ENCODE measurements at places on chromosomes 4 and X.

- DNase-seq = no peak
Measured at GRCh38 chr4:8250227-8250626, 19.3 kb upstream of the HTRA3 start.

DNA sequence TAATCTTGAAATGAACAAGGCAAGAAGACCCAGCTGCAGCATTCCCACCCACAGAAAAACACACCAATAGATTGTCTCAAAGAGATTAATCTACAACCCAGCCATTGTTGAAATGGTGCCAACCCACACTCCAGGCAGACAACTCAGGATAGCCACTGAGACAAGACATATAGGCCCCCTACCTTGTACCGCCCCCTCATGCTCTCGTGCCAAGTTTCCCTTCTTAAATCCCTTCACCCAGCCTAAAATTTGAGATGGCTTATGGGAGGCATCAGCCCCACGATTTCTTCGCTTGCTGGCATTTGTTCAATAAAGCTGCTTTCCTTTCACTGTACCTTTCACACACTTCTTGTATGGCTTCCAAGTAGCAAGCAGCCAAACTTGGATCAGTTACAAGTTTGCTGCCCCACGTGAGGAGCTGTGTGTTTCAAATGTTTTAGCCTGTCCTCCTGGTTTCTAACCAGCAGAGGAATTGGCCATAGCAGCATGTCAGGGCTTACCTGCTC, 1754.1 kb downstream of the C4orf33 start:
- DNase-seq = peak; percentile 70

GRCh38 chrX:73581002-73581628, 18.1 kb downstream of the CHIC1 start:
- DNase-seq = no peak

DNA sequence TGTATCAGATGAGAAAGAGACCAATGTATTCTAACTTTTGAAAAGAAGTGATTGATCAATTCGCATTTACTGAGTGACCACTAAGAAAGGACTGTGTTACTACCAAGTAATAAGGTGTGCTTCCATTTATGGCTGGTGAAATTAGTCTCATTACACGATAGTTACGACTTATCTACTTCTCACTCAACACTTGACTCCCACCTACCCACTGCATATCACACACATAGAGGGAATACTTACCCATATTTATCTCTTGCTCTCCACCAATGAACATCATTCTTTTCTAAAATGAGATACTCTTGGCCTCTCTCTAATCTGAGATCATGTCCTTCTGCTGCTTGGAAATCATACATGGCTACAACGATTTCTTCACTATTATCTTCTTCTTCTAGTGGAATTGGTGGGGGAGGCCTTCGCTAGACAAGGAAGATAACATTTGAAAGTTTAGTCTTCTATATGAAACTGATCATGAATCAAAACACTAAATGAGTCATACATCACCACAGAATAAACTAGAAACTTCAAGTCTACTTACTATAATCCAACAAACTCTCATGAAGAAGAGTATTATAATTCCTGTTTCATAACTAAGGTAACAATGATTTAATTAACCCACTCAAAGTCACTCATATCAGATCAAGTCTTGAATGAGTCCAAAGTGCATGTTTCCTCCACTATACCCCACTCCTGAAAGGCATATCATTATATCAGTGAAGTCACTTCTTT, 33.7 kb upstream of the TXK start:
- DNase-seq = no peak

- peak; percentile 6 for DNase-seq
Measured at GRCh38 chrX:133794126-133794525, 191.3 kb downstream of the GPC3 start.

DNA sequence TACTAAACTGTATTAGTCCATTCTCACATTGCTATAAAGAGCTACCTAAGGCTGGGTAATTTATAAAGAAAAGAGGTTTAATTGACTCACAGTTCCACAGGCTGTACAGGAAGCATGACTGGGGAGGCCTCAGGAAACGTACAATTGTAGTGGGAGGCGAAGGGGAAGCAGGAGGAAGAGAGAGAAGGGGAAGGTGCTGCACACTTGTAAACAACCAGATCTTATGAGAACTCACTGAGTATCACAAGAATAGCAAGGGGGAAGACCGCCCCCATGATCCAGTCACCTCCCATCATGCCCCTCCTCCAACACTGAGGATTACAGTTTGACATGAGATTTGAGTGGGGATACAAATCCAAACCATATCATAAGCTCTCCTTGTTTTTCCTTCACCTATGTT, 40.9 kb downstream of the RPA4 start:
- no peak for DNase-seq

DNA sequence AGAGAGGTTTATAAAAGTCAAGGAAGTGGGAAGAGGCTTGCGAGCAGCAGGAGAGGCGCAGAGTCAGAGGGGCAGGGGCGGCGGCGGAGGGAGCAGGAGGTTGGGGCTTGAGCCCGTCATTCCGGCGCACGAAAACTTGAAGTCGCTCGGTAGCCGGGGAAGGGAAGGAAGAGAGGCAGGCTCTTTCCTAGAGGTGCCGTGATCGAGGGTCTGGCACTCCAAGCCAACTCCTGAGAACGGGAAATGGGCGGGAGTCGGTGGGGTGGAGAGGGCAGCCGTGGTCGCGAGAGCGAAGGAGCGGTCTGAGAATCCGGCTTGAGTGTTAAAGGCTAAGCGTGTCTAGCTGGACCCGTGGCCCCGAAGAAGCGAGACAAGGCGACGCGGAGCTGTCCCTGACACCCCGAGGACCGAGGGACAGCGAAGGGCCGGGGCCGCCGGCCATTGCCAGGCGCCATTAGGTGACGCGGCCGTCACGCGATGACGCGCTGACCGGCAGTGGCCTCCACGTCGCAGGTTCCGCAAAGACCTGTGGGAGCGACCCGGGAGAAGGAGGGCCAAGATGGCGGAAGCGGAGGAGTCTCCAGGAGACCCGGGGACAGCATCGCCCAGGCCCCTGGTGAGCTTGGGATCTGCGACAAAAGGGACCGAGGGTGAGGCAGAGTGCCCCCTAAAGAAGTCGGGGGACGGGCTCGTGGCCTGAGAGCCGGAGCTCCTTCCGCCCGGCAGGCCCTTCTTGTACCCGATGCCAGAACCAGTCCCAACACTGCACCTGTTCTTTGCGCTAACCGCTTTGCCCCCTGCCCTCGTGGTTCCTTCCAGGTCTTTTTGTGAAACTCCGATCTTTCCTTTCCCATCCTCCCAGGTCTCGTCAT, at the start of gene YIPF6:
TSS of gene YIPF6 (plus strand) at position 544 of the 872 bp plus-strand sequence. CDS start at position 560, 16 bp downstream.
- DNase-seq = no peak

DNA sequence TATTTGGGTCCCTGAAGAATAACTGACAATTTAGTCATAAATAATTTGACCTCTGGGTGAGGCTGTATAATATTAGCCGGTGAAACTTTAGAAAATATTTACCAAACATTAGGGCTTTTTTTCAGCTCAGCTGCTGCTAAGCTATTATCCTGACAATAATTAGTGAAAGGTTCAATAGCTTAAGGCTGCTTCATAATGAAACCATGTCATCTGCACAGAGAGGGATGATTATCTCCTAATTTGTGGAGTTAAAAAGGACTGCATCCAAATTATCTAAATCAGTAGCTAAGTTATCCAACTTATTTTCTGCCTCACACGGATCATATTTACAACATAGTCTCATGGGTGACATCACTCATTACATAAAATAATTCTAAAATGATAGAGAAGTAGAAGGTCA, 1249.8 kb downstream of the RAPGEF2 start:
- no peak for DNase-seq

- DNase-seq = no peak
Measured at GRCh38 chrX:55524487-55524886, 34.8 kb upstream of the USP51 start.

GRCh38 chrX:106436691-106437090, 175.1 kb upstream of the RADX start:
- DNase-seq = no peak

GRCh38 chr4:73988061-73988460, at the start of gene PPBP:
Gene PPBP (minus strand): TSS chr4:73988190. CDS start chr4:73988103, 87 bp downstream.
- DNase-seq = no peak

- no peak for DNase-seq
Measured at GRCh38 chr4:41436419-41436818, 101.5 kb upstream of the LIMCH1 start.

GRCh38 chrX:148991502-148991901, 491.1 kb downstream of the AFF2 start:
- DNase-seq = no peak

DNA sequence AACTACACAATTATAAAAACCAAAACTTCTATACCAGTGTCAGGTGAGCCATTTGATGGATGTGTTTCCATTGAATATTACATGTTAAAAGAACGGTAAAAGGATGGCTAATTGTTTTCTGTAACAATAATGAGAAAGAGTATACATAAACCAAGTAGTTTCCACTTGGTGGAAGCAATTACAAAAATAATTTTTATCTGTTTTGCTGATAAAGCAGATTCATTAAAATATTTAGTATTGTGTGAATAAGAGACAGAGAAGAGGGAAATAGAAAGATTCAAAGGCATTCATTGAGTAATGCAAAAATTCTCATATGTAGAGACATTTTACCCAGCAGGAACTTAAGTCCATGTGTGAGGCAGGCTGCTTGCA, 95.7 kb downstream of the ANK2 start:
- DNase-seq = no peak

- no peak for DNase-seq
Measured at GRCh38 chrX:137749246-137749645, 183.3 kb downstream of the ZIC3 start.

- DNase-seq = no peak
Measured at GRCh38 chr4:5014007-5014682, 5.1 kb downstream of the CYTL1 start.

GRCh38 chr4:151799417-151800012, 38.7 kb upstream of the GATB start:
- DNase-seq = no peak

- no peak for DNase-seq
Measured at GRCh38 chr4:101967697-101968346, 177.3 kb downstream of the BANK1 start.

DNA sequence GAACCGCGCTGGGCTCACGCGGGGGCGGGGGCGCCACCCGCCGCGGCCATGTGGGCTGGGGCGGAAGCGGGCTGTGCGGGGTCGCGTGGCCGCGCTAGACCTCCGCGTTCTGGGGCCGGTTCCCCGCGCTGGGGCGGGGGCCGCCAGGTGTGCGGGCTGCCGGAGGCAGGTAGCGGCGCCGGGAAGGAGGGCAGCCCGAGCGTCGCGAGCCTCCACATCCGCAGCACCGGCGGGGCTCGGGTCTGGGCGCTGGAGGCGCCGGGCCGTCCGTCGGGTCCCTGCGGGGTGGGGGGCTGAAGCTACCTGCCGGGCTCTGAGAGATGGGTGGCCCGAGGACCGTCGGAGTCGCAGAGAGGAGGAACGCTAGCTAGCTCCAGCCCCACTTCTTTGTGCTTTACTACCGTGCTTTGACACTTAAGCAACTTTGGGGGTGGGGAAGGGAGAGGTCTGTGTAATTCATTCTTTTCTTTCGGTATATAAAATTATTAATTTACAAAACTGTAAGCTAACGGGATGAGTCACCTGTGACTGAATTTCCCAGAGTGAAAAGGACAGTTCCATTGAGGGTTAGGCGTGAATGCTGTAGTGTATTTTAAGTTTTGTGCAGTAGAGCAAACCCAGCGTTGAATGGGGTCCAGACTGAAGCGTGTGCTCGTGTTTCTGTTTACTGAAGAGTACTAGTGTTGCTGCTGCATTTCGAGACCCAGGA, 689 bp downstream of the METAP1 start:
- no peak for DNase-seq

- DNase-seq = peak; percentile 7
Measured at GRCh38 chrX:138745196-138745595, 33.7 kb upstream of the FGF13 start.

DNA sequence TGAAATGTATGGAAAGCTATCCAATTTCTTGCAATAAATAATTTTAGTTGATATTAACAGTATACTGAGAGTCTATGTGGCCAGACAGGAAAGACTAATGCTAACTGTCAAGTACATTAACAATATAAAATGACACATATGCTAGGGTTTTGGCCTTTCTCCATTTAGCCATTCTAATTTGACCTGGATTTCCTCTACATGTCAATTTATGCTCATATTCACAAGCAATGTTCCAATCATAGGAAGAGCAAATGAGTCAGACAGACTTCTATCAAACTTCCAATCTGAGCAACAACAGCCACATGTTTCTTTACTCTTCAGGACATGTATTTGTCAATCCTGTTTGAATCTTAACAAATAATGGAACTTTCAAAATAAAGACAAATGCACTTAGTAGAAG, 53.6 kb downstream of the CORIN start:
- DNase-seq = no peak

DNA sequence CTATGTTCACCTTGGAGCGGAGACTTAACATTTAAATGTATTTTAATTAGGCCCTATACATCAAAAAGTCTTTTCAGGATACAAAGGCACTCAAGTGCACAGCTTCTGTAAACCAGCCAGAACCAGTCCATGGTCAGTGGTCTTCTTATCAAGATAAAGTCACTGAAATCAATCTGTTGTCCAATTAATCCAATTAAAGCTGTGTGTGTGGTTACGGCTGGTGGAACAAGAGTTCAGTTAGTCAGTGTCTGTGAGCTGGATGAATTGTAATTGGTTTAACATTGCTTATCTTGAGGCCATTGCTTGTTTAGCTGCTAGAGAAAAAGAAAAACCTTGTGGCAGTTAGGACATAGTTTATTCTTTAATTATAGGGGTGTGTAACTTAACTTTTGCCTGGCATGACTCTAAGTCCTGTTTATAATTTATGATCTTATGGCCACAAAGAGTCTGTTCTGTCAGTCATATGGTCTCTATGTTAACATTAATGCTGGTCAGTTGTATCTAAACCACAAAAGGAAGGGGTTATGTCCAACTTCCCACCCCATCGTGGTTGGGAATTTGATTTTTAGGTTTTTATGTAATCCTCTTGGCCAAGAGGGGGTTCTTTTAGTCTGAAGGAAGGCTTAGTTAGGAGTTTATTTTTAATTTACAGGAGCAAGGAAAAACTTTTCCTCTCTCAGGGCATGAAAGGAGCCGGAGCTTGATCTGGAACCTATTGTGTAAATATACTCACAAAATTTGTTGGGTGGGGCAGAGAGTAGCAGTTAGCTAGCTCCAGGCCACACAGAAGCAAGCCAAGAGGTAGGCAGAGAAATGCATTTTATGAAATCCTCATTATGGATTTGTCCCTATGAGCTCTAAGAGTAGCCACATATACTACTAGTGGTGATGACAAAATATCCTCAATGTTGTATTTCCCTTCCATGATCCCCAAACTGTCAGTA, 665.7 kb upstream of the ACTRT1 start:
- DNase-seq = no peak

- no peak for DNase-seq
Measured at GRCh38 chr4:15729910-15730533, 27.2 kb downstream of the BST1 start.

GRCh38 chrX:19592952-19593351, 77.6 kb upstream of the MAP3K15 start:
- no peak for DNase-seq

GRCh38 chr4:108891896-108892590, 129.2 kb upstream of the ETNPPL start:
- DNase-seq = no peak

GRCh38 chrX:31255310-31256033, 183.6 kb upstream of the FTHL17 start:
- DNase-seq = no peak

DNA sequence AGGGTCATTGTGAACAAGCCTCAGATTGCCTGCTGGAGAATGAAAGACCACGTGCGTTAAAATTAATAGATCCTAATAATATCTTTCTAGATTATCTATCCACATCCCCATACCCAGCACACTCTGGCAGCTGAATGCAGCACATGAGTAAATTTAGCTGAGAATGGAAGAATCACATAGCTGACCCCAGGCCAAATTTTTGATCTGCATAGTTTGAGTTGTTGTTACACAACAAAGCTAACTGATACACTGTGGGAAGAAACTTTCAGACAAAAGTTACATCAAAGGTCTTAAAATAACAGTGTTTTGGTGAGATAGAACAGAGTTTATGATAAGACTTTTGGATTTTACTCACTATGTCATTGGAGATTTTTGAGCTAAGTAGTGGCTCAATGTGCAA, 72.4 kb upstream of the ANXA10 start:
- DNase-seq = no peak

All from skeletal muscle cell (primary cell).